Renal pelvis (tissue), 12 donors: ENCODE measurements at places on chromosomes 16 and 17.

DNA sequence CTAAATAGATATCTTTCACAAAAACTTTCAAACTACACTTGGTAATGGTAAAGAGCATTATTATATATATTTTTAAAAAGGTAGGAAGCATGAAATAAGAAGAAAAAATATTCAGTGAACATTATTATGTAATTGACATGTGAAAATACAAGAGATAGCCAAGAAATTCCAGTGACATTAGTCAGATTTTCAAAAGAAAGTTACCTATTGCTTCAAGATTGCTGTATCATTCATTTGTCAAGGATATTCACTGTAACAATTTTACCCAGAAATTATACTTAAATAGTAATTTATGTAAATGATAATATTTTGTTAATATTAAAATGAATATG, 350.2 kb downstream of the KIF2B start:
- no peak for DNase-seq

GRCh38 chr17:41258406-41258805, 3.2 kb downstream of the KRTAP9-9 start:
- DNase-seq = no peak

- no peak for DNase-seq
Observed at GRCh38 chr16:27481282-27481934, 68.3 kb downstream of the GTF3C1 start.

DNA sequence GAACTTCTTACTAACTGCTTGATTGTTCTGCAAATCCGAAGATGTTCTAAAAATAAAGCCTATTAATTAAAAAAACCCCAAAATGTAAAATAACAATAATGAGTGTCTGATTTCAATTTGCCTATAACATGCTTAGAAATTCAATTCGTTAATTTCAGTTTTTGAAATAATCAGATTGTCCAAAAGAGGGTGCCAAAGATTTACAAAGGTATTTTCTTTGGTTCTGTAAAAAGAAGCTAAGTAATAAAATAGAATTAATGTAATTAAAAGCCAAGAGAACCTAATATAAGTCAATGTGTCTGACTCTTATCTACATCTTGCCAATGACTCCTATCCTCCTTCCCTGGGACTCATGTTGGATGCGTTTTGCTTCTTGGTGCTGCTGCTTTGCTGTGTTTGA, 75.0 kb upstream of the CPHXL start:
- no peak for DNase-seq

GRCh38 chr17:79836972-79837887, 2.0 kb downstream of the CBX4 start:
- no peak for DNase-seq

GRCh38 chr17:35749560-35750412, 3.3 kb downstream of the GAS2L2 start:
- no peak for DNase-seq

- no peak for DNase-seq
Observed at GRCh38 chr16:84430860-84431259, 62.5 kb downstream of the ATP2C2 start.

- peak; percentile 35 for DNase-seq
Observed at GRCh38 chr16:13919330-13919682, 648 bp upstream of the ERCC4 start.

DNA sequence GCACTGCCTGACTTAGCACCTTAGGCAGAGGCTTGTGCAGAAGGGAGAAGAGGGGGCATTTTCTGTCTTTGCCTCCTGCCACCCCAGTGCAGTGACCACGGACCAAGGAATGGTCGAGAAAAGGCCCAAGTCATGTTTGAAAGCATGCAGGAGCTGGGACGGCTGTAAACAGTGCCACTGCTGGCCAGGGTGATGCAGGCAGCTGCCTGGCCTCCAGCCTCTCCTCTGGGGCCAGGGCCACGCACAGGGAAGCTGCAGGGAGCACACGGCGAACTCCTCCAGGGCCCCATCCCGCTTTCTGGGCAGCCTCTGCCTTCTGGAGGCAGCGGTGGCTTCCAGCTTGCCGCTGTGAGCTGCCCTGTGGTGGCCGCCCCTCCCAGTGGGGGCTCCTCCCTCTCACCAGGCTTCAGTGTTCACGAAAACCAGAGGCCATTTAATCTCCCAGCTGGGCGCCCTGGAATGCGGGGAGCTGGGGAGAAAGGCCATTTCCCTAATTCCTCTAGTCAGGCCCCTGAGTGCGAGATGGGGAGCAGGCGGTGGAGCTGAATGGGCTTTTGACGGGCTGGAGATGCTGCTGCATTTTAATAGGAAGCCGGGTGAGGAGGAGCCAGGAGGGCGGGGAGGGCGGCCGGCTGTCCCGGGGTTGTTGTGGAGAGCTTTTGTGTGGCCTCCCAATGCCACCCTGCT, 28.7 kb upstream of the DNAI2 start:
- DNase-seq = peak; percentile 65

GRCh38 chr16:73864868-73865267, 431.7 kb upstream of the PSMD7 start:
- DNase-seq = no peak

DNA sequence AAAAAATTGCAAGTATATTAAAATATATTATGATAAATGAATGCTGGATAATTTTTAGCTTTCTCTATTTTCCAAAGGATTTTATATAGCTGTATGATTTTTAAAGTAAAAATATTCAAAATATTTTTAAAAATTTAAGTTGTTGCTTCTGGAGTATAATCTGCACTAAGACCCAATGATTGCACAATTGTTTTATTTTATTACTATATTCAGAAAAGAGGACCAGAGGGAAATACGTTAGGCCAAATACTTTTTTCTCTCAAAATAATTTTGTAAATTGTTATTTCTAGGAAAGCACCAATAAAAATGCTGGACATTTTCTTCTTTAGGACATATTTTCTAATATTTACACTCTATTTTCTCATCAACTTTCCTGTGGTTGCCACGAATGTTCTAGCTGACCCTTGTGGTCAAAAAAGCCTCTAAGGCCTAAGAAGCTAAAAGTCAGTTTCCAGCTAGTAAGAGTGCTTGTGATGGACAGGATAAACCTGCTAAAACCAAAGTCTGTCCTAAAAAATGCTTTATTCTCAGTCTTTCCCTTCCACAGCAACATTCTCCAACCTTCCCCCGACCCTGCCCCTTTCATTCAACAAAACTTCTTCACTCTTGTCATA, 31.2 kb downstream of the MMD start:
- no peak for DNase-seq

- peak; percentile 52 for DNase-seq
Observed at GRCh38 chr16:54631782-54632181, 298.9 kb upstream of the IRX5 start.

DNA sequence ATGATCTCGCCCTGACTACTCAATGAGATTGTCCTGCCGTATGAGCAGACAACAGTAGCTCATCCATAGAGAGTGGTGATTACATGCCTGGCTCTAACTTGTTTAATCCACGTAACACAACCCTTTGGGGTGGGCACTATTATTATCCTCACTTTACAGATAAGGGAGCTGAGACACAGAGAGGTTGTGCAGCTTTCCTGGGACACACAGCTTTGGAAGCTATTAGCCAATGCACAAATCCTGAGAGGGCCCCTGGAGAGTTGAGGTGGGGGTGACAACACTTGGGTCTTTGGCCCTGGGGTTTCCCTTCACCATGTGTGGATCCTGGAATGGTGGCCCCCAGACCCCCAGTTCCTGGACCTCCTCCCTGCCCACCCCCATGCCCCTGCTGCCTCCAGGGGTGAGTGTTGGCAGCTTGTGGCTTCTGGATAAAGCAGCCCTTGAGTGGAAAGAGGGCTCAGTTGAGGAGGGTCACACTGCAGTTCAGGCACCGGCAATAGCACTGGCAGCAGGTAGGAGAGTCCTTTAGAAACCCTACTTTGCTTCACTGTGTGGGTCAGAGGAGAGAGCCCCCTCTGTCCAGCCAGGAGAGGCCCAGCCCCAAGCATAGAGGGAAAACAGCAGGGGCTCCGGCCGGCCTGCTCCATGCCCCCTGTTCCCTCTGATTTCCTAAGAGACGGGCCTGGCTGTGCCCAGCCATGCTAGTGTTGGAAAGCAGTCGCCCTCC, 230.7 kb downstream of the KATNIP start:
- no peak for DNase-seq

DNA sequence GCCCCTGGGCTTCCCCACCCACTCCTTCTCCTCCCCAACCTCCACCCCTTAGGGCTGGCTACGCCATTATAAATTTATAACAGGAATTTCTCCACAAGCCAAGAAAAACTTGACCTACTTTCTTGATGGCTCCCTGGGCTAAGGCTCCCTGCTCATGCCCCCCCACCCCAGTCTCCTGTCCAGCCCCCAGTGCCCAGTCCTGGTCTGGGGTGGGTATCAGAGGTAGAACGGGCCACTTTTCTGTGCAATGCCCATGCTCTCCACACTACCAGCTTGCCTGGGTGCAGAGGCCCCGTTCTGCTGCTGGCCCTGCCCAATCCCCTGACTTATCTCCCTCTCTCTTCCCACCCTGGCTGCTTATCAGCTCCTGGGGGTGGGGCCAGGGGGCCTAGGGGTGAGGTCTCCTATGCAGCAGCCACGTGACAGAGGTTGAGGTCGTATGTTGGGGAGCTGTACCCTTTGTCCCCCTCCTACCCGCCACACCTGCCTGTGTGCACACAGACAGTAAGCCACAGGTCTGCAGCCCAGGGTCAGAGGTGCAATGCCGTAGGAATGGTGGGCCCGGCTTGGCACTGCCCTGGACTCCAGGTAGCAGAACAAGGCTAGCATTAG, 10.1 kb downstream of the THRA start:
- no peak for DNase-seq

DNA sequence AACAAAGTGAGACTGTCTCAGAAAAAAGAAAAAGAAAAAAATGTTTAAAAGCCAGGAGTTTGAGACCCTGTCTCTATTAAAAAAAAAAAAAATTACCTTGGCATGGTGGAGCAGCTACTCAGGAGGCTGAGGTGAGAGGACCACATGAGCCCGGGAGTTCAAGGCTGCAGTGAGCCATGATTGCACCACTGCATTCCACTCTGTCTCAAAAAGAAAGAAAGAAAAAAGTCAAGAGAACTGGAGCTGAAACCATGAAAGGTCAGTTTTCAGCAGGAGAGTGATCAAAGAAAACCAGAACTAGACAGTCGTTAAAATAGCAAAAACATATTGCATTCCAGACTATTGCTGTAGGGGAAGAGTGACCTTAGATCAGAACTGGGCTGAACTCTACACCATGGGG, 8.8 kb downstream of the QPRT start:
- DNase-seq = no peak

DNA sequence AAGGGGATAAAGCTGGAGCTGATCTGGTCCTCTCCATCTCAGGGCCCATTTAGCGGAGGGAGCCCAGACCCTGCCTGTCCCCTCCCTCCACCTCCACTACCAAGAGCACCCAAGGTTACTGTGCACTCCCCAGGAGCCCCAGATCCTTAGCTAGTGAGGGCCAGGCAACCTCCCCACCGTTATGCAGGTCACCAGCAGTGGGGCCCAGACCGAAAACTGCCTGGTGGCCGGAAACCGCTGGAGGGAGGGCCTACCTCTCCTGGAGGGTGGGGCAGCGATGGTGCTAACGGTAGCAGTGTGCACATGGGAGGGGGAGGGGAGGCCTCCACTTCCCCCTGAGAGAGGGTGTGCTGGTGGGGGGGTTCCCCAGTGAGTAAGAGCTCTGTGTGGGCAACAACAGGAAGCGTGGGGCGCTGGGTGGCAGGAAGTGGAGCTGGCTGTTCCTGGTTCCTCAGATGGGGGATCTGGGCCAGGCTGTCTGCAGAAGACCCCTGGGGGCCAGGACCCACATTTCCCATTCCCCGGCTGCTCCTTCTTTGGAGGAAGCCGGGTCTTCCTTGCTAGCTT, 4.4 kb downstream of the FMNL1 start:
- no peak for DNase-seq

DNA sequence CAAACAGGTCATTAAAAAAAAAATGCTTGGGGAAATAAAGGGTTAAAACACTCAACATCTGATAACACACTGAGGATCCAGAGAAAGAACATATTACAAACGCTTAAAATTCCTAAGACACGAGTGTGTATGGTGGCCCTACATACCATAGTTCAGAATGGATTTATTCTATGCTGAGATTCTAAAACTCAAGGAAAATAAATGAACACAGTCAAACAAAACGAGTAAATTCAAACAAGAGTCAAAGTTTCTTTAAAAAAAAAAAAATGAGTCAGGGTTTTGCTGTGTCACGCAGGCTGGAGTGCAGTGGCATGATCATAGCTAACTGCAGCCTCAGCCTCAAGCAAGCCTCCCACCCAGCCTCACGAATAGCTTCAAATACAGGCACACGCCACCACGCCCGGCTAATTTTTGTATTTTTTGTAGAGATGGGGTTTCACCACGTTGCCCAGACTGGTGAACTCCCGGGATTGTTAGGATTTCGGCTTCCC, 17.4 kb downstream of the CRK start:
- DNase-seq = no peak

DNA sequence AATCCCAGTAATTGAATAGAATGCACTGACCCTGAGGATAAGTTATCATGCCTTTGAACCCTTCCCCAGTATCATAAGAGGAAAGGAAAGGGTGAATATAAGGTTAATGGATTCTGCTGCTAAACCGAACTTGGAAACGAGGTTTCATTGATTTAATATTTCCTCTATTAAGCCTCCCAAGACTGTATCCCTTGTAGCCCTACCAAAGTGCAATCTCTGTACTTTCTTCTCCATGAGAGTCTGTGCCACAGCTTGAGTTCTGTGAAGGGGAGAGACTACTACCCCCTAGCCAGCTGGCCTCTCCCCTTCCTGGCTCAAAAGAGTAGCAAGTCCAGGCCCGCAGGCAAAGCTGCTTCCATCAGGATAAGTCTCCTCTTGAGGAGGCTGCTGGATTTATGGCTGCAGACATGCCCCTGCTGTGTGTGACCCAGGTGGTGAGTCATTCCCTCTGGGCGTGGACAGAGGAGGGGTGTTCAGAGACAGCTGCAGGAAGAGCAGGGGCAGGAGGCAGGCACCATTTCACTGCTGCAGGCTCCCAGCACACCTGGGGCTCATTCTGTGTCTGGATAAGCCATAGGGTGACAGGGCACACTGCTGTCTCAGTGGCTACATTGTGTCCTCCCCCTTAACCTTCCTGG, 58.4 kb downstream of the TOM1L2 start:
- no peak for DNase-seq

DNA sequence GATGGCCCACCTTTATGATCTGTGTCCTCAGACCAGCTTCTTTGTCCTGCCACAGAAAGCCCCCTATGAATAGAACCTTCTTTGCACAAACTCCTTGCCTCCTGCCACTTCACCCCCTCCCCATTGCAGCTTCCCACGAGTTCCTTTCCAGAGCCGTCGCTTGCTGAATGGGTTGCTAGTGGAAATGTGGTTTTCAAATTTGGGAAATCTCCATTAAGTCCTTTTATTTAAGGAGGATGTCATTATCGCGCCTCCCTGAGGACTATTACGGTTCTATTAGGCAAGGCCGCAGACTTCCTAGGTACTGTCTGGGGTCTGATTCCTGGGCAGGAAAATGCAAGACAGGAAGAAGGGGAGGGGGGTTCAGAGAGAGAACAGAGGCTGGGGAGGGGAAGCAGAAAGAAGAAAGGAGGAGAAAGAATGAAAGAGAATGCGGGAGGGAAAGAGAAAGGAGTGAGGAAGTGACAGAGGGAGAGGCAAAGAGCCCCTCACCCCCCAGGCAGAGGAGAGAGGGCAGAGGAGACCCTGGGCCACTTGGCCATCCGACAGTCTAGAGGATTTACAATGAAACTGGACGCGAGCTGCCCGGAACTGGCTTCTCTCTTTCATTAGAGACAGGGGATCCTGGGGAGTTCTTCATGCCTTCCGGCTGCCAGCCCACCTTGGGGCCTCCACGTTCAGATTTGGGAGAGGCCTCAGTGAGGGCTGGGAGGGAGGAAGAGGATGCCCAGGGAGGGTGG, 31.7 kb upstream of the ETV4 start:
- no peak for DNase-seq

- no peak for DNase-seq
Observed at GRCh38 chr17:47288531-47289116, 35.0 kb downstream of the ITGB3 start.
